Tibial nerve (tissue), 4 donors: ENCODE measurements at places on chromosomes 16 and 17.

DNA sequence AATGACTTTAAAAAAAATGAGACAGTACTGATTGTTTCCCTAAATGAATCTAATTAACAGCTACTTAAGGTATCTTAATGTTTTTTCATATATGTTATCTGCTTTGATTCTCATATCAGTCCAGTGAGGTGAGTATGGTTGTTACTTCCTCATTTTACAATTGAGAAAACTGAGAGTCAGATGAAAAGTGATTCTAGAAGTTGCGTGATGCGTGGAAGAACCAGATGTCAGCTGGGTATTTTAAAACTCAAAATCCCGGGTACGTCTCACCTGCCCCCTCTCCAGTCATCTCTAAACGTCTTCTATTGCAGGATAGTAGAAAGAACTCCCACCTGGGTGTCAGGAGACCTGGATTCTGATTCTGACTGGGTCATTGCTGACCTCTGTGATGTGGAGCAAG, 89.2 kb downstream of the MAP2K6 start:
- no peaks in the 10 kb centered on the region for H3K36me3 ChIP-seq
- H3K4me3 ChIP-seq: peak overlapping the region; percentile 1
- no peaks in the 10 kb centered on the region for H3K27me3 ChIP-seq
- no peak for DNase-seq

DNA sequence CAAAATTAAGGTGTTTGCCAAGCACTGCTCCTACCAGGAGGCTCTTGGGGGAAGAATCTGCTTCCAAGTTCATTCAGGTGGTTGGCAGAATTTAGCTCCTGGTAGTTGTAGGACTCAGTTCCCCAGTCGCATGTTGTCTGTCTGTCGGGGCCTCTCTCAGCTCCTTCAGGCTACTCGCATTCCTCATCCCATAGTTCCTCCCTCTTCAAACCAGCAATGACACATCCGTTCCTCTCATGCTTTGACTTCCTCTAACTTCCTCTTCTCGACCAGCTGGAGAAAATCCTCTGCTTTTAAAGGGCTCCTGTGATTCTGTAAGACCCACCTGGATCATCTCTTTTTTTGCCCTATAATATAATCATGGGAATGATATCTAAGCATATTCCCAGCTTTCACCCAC, 108.1 kb downstream of the PMP22 start:
- H3K4me1 ChIP-seq: peaks cover 15% of the 10 kb centered on the region
- H3K36me3 ChIP-seq: no peaks in the 10 kb centered on the region
- H3K27ac ChIP-seq: no peak overlapping the region
- H3K4me3 ChIP-seq: no peak overlapping the region

DNA sequence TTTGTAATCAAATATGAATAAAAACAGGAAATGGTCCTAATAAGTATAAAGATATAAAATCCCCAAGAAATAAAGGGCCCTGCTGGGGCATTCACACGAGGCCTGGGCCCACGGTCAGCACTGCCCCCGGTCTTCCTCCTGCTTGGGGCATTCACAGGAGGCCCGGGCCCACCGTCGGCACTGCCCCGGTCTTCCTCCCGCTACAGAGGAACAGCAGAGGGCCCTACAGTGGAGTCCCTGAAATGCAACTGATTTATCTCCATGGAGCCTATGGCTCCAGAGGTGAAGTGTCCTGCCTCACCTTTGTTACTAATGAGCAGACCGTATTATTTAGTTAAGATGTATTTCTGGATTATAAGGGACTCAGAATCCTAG, 46.5 kb downstream of the MAP1LC3B start:
- no peaks in the 10 kb centered on the region for H3K27me3 ChIP-seq
- no peaks in the 10 kb centered on the region for H3K36me3 ChIP-seq
- no peak overlapping the region for H3K4me3 ChIP-seq
- peaks cover 21% of the 10 kb centered on the region for H3K4me1 ChIP-seq

GRCh38 chr17:5234645-5235576, at the start of gene SCIMP:
TSS of gene SCIMP (minus strand) at chr17:5234860. CDS start at chr17:5234755, 105 bp downstream.
- no peaks in the 10 kb centered on the region for H3K4me1 ChIP-seq
- peak; percentile 30 for DNase-seq

DNA sequence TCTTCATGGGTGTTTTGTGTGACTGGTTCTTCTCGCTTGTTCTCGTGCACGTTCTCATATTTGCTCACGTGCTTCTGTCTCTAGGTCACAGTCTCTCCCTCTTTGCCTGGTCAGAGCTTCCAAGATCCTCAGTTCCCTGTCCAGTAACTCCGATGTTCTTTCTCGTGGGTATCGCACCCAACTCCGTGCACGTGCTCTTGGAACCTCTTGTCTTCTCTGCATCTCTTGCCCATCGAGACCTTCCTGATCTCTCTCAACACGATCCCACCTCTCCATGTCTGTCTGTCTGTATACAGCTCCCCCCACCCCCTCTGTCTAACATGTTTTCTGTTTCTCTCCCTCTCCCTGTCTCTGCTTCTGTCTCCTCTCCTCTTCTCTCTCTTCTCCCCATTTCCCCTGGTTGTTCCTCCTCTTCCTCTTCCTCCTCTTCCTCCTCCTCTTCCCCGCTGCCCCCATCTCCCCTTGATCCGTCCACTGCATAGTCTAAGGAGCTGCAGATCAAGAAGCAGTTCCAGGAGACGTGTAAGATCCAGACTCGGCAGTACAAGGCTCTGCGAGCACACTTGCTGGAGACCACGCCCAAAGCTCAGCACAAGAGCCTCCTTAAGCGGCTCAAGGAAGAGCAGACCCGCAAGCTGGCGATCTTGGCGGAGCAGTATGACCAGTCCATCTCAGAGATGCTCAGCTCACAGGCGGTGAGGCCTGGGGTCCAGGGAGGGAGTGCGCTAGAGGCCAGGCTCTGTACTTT, 6.1 kb downstream of the HIRIP3 start:
- no peak overlapping the region for H3K4me3 ChIP-seq
- DNase-seq: no peak
- peaks cover 10% of the 10 kb centered on the region for H3K36me3 ChIP-seq
- H3K27me3 ChIP-seq: no peaks in the 10 kb centered on the region
- peaks cover 8% of the 10 kb centered on the region for H3K4me1 ChIP-seq

GRCh38 chr17:70072546-70073309, 2.3 kb upstream of the KCNJ16 start:
- peak overlapping the region; percentile 80 for H3K27ac ChIP-seq
- no peak for DNase-seq
- no peaks in the 10 kb centered on the region for H3K36me3 ChIP-seq
- H3K4me3 ChIP-seq: no peak overlapping the region
- H3K27me3 ChIP-seq: no peaks in the 10 kb centered on the region

DNA sequence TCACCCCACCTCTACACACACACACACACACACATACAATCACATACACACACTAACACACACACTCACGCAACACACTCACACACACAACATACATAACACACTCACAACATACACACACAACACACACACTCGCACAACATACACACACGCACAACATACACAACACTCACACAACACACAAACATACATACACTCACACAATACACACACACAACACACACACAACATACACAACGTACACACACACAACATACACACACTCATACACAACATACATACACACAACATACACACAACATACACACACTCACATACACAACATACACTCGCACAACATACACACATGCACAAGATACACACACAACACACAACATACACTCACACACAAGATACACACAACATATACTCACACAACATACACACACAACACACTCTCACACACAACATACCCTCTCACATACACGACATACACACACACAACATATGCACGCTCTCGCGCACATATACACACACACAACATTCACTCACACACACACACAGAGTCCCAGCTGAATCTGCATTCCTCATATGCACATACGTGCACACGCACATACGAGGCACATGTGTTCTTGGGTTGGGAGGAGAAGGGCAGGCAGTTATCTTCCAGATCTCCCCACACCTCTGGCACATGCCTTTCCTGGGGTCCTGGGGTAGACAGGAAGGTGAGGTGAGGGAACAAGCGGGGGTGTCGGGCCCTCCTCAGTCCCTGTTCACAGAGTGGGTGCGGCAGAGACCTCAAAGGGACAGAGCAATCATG, 1.1 kb downstream of the ASGR2 start:
- no peak overlapping the region for H3K4me3 ChIP-seq
- H3K4me1 ChIP-seq: no peaks in the 10 kb centered on the region
- peaks cover 11% of the 10 kb centered on the region for H3K27me3 ChIP-seq
- H3K27ac ChIP-seq: no peak overlapping the region
- no peak for DNase-seq
